ENCODE measurements at places on chromosomes 13 and 19.

DNA sequence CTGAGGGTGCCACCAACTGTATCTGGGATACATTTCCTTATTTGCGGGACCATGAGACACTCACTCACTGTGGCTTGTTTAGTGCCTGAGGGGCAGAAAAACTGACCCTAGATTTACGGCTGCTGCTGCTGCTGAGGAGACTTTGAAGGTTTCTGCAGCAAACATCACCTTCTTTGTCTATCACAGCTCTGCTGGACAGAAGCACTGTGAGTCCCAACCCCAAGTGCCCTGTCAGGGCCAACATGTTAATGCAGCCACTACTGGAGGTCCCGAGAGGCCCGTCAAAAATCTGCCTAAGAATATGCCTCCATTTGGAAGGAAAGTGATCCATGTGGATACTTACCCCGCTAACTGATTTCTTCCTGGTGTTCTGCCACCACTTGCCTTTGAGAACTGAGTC lies 37.3 kb upstream of the UBL3 start:
- DNase-seq = no peak

DNA sequence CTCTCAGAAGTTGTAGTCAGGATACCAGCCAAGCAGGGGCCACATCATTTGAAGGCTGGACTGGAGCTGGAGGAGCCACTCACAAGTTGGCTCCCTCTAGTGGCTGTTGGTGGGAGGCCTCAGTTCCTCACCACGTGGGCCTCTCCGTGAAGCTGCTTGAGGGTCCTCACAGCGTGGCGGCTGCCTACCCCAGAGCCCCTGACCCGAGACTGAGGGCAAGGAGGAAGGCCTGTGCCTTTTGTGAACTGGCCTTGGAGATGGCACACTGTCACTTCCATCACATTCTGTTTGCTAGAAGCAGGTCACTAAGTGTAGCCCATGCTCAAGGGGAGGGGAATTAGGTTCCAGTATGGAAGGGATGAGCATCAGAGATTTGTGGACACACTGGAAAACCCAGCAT lies 14.6 kb downstream of the GNA11 start:
- DNase-seq = peak; percentile 57

DNA sequence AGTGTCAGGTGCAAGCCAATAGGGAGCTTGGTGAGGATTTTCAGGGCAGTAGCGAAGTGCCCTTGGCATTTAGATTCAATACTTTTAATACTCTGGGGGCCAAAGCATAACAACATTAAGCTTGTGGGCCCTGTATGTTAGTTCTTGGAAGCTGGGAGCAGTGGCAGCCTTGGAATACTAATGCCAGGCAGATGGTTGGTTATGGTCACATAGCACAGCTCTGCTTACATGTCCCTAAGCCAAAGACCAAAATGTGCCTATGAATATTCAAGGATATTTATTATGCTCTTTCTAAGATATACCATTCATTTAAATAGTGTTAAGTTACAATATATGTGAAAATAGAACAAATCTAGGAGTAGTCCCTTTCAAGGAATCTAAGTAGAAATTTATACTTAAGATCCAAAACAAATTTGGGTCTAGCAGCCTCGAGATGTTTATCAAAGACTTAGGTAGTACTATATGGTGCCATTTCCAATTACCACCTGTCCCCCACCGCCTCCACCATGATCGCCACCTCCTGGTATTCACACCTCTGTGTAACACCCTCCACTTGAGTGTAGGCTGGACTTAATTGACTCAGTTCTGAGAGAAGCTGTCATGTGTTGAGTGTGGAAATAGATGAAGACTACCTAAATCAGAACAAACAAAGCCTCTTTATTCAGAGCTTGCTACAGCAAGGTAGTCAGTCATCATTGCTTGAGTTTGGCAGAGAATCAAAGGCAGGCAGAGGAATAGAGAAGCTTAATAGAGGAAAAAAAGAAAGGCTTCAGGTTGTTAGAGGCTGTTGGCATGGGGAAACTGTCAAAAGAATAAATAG lies 261.0 kb downstream of the GPC5 start:
- DNase-seq = no peak

GRCh38 chr19:6061376-6062130 lies 48.7 kb downstream of the RFX2 start:
- no peak for DNase-seq

DNA sequence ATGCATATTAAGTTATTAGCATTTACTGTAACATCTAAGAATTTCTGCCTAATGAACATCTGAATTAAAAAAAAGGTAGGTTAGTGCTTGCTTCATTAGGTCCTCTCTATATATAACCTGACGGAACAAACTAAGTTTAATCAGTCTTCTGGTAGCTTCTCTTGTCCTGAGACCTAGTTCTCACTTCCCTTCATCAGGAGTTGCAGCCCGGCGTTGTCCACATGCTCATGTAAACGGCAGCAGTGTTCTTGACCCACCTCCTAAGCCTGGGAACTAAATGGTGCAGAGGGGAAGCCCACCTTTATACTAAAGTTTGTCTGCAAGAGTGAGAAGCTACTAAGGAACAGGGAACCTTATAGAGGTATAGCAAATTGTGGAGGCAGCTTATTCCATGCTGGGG lies 31.9 kb upstream of the CPB2 start:
- DNase-seq = no peak

DNA sequence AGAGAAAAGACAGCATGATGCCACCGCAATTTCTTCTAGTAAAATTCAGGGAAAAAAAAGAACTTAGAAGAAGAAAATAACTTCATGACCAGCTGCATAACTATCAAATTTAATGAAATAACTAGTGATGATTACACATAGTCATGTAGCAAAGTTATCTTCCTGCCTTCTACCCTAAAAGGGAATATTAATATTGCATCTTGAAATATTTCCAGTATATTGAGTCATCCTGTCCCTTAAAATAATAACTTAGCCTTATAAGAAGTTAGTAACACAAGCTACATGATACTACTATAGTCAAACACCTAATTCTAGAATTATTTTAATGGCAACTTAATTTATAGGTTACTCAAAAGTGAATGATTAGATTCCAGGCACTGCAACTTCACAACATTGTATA lies 289.2 kb downstream of the KLF12 start:
- no peak for DNase-seq

GRCh38 chr19:46159418-46160232 lies 11.6 kb downstream of the IGFL2 start:
- no peak for DNase-seq

GRCh38 chr13:110650436-110650835 lies 35.1 kb downstream of the NAXD start:
- no peak for DNase-seq

DNA sequence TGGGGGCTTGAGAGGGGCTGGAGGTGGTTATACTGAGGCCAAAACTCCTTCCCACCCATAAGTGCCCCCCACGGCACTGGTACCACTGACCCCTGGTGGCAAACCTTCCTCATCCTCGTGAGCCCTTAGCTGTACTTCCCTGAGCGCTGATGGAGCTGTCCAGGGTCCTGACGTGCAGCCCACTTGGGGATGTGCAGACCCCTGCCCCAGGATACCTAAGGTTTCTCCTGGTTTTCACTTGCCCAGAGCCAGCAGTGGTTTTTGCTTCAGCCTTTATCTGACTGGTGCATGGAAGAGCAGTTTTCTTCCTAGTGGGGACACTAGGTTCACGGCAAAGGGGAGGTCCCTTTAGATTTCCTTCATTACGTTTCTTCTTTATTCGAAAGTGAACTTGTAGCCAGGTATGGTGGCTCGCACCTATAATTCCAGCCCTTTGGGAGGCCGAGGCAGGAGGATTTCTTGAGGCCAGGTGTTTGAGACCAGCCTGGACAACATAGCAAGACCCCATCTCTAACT lies 28.7 kb upstream of the KCTD15 start:
- DNase-seq = peak; percentile 10

DNA sequence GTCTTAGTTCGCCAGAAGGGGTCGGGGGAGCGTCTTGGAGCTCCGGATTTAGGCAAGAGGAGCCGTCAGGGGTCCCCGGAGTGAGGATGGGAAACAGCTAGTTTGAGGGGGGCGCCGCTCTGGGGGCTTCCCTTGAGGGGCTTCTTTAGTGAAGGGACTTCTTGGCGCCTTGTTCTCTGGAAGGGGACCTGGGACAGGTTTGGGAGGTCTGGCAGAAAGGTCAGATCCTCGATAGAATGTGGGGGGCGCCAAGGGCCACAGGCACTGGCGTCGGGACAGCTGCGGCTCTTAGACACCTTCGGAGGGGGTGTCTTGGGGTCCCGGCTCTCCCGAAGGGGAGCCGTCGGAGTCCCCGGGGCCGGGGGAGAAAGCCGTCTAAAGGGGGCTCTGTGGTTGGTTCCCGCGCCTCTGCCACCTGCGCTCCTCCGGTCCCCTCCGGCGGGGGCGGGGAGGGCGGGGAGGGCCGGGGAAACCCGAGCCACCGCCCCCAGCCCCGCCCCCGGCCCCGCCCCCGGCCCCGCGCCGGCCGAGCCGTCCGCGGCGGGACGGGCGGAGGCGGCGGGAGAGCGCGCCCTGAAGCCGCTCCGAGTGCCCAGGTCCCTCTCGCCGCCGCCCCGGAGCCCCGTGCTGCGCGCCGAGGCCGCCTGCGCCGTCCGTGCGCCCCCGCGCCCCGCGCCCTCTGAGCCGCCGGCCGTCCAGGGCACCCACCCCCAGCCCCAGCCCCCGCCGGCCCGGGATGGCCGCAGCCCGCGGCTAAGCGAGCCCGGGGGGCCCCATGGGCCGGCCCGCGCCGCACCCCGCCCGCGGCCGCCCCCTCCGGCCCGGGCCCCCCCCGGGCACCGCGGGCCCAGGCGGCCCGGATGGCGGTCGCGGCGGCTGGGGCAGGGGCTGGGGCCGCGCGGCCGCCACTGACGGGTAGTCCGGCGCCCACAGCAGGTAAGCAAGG lies at the start of gene NRTN:
NRTN (plus strand) TSS at position 552 of the 946 bp plus-strand sequence. CDS start 19,099 bp downstream, outside the sequence.
- no peak for DNase-seq

DNA sequence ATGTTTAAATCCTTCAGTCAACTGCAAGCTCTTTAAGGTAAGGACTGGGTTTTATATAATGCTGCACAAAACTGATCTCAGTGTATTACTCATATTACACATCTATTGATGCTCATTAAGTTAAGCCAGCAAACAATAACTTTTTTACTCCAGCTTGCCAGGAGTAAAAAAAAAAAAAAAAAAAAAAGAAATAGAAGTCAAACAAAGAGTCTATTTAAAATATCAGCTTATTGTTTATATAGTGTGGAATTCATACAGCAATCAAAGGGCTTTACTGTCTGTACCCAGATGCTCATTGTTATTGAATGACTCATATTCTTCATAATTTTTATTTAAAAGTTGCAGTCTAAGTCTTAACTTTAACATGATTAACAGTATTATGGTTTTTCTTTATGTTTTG lies 21.8 kb upstream of the KBTBD7 start:
- peak; percentile 27 for DNase-seq

- DNase-seq = no peak
These were observed 205.3 kb downstream of the HS6ST3 start for GRCh38 chr13:96294930-96295881.

GRCh38 chr13:24684600-24684998 lies 4.4 kb downstream of the ATP12A start:
- peak; percentile 42 for DNase-seq

- peak; percentile 29 for DNase-seq
These were observed 759 bp downstream of the ZMYM2 start for GRCh38 chr13:19959141-19959830.

- no peak for DNase-seq
These were observed 218.7 kb downstream of the HS6ST3 start for GRCh38 chr13:96308568-96308967.

DNA sequence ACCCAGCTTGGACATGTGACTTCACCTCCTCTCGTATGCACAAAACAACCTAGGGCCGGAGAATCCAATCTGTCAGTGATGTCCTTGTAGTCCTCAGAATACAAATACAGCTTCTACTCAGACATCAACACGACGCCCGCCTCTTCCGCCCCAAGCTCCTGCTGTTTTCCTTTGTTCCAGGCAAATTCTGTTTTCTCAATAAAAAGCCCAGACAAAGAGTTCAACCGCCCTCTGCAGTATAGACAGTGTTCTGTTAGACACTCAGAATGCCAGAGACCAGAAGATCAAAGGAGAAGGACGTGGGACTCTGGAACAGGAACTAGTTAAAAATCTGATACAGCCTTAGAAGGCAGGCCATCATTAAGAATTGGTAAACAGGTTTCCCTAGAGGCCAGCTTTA lies 42.0 kb upstream of the GGACT start:
- DNase-seq = no peak

DNA sequence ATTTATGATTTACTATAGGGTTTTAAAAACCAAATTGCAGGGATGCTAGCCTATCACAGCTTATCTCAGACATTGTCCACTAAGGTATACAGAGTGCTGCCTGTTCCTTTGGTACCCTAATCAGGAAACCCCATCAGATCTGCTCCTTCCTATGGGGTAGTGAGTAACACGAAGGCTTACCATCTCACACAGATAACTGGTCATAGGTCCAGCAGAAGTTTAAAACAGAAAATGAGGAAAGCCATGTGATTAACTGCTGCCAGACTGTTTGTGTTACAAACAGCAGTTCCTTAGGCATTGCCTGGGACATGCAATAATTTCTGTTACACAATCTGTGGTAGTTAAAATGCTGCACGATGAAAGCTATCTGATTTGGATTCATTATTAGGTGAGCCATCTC lies 53.5 kb upstream of the ALOX5AP start:
- peak; percentile 80 for DNase-seq

Measured in fibroblast of mammary gland (primary cell).